Right renal cortex interstitium (tissue), 3 donors: ENCODE measurements at places on chromosomes 13 and 19. TPM values are rescaled to one million over a fixed set of nuclear protein-coding genes. Genes with fewer than 3 reads are reported as not detected.
A peak's percentile ranks its signal among the peaks of the same experiment; 100 is the strongest.

GRCh38 chr19:46471116-46471733 lies at the start of gene PNMA8A:
Gene PNMA8A, minus strand, starts transcription at chr19:46471563. Its CDS starts 528 bp downstream, at chr19:46471035.
- DNase-seq = peak; percentile 89

GRCh38 chr19:11422163-11423065 lies 3.3 kb upstream of the RGL3 start:
- no peak for DNase-seq

GRCh38 chr13:46546084-46546768 lies 6.7 kb upstream of the LRCH1 start:
- DNase-seq = no peak

DNA sequence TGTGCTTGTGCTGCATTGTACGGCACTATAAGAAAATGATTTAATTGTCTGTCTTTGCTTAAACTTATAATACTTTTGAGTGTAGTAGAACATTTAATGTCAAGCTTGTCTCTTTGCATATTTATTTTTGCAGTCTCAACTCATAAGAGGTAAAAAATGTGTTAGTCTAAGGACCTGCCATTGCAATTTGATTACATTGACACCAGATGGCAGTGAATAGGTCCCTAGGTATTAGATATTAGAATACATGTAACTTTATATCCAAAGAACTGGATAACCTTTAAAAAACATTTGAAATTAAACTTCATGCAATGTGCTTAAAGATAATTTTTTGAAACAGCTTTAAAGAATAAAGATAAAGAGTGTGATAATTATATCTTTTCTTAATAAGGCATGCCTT lies 1421.3 kb downstream of the OLFM4 start:
- DNase-seq = no peak

DNA sequence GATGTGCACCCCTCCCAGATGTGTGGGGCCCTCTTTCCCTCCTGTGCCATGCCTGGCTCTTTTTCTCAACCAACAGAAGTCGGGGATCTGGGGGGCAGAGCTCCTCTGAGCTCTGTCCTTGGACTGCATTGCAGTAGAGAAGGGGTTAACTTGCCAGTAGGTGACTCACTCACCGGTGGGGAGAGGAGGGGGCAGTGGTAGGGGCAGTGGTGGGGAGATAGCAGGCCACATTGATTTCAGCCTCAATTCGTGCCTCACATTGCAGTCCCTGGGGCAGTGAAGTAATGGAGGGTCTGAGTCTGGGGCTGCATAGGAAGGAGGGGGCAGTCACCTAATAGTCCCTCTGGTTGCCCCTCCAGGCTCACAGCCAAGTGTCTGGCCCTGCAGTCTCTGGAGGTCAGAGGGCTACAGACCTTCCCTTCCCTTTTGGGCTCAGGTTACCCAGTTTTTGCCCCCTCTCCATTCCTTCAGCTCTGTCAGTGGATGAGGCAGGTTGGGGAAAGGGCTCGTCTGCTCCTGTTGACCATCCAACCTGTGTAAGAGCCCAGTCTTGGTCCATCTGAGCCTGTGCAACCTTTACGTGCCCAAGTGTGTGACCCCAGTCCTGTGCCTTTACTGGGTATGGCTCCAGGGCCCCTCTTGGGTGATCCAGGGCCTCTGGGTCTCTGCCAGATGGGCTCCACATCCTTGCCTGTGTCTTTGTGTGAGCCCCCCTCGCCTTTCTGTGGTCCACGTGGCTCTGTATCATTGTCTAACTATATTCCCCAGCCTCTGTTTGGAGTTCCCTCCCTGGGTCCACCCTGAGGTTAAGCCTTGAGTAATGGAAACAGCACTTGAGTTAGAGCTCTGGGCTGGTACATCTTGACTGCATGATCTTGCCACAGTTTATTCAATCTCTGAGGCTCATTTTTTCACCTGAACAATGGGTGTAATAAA lies 13.0 kb downstream of the CIC start:
- DNase-seq = no peak

DNA sequence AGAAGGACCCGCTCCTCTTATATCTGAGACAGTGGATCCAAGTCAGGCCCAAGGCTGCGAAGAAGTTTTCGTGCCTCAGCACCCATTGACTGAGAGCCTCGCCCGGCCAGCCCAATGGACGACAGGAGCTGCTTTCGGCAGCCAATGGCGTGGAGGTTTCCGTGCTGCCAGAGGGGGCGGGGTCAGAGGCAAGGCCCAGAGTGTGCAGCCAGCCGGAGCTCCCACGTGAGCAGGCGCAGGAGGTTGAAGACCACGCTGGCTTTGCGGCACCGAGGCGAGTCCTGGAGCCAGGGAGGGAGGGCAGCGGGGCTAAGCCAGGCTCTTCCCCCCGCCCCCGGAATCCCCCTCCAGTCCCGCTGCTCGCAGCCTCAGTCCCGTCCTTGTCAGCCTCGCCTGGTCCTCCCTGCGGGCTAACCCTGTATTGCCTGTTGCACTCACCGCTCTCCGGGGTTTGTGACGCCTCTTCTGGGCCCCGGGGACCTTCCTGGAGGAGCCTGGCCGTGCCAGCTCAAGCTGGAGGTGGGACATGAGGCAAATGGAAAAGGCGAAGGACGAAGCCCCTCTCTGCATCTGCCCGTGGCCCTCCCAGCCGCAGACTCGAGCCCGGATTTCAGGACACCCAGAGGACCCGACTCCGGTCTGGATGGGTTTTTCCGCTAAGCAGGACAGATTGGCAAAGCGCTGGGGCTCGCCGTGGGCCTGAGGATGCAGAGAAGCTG lies 1.5 kb downstream of the IFNL4 start:
- no peak for DNase-seq

GRCh38 chr13:85582890-85583289 lies 216.3 kb downstream of the SLITRK6 start:
- no peak for DNase-seq

DNA sequence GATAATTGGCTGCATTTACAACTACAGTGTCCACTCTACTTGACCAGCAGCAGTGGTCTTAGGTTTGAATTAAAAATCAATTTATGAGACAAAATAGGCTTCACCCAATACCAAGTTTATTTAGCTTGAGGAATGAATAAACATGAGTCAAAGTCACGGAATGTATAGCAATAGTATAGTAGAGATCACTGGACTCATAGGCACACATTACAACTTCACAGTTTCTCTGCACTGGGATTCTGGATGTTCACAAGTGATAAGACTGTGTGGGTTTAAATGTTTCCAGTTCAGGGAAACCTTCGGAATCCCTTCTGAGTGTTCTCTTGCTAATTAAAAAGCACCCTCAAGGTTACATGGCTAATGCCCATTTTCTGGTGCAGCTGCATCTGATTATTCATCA lies 1064.9 kb downstream of the SLITRK5 start:
- no peak for DNase-seq

- no peak for DNase-seq
Observed at GRCh38 chr13:33958964-33959363, 141.0 kb downstream of the RFC3 start.

DNA sequence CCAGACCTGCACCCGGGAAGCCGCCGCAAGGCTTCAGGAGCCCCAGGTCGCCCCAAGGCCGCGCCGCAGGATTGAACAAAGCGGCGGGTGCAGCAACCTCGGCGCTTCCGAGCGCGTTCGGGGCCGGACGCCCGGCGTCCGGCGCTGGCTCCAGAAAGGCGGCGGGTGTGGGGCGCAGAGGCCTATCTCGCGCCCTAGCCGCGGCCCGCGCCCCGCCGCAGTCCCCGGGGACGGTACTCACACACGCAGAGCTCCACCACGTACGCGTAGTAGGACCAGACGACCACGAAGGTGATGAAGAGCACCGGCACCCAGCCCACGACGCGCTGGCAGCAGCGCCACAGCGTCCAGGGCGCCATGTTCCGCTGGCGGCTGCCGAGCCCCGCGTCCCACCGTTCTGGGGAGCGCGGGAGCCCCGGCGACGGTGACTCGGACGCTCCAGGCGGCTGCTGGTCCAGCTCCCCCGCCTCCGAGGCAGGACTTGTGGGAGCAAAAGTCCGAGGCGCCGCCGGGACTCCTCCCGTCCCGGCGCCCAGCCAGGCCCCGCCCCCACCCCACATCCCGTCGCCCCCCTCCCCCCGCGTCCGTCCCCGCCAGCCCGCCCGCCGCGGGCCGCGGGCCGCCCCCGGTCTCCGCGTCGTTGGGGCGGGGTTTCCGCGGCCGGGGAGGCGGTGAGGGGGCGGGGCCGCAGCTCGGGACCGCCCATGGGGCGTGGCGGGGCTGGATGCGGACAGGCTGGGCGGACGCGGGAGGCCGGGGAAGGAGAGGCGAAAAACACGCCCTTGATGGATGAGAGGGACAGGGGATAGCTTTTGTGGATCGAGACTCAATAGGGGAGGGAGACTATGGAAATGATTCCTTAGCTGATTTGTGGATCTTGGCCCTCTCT lies at the start of gene ZDHHC20:
ZDHHC20 (minus strand) TSS at position 491 of the 889 bp plus-strand sequence; CDS start at position 359, 132 bp downstream.
- no peak for DNase-seq

- no peak for DNase-seq
Observed at GRCh38 chr19:2371656-2372055, 11.6 kb downstream of the TMPRSS9 start.

DNA sequence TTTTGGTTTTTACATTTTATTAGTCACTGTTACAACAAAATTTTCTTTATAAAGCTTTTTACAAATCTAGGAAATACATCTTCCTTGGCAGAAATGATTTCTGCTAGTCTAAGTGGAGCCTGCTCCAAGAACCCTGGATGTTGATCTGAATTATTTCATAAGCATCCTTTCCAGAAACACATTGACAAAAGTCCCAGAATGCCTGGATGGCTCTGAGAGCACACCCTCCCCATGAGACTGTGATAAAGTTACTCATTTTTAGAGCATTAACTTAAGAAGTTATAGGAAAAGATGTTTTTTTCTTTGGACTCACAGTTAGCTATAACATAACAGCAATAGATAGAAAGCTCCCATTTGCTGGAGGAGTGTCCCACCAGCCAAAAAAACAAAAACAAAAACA lies 559.6 kb upstream of the SPRY2 start:
- no peak for DNase-seq

DNA sequence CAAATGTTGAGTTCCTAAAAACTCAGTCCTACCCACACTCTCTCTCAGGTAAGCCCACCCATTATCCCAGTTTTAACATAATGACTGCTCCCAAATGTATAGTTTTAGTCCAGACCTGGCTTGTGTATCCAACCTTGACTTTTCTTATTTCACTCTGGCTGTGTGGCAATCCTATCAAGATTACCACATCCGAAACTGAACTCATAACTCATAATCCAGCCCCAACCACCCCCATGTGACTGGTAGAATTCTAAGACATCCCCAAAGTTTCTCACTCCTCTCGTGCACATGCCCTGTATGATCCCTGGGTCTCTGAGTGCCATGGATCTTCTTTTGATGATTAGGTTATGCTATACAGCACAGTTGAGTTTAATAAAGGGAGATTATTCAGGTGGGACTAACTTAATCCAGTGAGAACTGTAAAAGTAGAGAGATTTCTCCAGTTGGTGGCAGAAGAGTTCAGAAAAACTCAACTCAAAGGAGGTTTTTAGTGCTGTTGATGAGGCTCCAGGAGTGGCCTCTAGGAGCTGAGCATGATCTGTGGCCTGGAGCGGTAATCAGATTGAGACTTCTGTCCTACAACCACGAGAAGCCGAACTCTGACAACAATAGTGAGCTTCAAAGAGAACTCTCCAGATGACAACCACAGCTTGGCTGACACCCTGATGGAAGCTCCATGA lies 413.4 kb downstream of the ZNF536 start:
- DNase-seq = no peak

DNA sequence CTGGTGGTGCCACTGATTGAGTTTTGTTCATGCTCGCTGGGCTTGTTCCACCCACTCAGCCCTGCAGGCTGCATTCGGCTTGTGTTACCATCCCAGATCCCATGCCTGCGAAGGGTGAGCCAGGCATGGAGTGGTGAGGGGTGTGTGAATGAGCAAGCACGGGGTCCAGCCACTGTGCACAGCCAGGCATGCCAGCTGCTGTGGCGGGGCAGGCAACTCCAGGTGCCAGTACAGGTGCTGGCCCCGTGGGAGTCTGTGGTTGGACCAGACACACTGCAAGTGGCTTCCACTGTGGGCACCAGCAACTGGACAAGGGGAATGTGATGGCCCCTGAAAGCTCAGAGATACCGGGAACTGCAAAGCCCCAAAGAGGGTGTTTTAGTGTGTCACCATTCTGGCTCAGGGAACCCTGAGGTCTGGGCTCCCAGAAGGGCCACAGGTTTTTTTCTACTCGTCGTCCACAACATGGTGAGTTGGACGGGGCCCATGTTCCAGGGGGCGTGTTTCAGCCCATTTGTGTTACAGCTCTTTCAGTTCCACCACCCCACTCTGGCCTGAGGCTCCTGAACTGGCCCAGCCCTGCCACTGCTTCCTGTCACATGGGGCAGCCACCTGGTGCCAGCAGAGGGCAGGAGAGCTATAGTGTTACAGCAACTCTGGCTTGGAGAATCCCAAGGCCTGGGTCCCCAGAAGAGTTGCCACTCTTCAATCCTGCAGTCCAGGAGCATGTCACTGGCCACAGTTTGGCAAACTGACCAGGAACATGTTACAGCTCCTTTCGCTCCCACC lies 217.0 kb upstream of the OBI1 start:
- no peak for DNase-seq

DNA sequence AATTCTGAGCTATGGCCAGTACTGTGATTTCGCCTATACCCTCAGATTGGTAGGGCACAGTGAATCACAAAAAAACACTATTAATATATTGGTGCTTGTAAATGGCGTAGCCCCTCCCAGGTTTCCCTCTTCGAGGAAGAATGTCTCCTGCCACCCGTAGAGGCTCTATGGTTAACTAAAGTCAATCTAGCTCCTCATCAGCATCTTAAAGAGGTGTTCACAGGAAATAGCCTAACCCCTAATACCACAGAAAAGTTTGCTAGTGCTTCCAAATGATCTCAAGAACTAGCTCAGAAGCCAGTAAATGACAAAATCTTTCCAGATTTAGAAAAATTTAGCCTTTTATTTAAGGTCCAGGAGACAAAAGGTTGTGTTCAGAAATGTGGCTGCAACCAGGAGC lies 56.3 kb upstream of the DCT start:
- no peak for DNase-seq

DNA sequence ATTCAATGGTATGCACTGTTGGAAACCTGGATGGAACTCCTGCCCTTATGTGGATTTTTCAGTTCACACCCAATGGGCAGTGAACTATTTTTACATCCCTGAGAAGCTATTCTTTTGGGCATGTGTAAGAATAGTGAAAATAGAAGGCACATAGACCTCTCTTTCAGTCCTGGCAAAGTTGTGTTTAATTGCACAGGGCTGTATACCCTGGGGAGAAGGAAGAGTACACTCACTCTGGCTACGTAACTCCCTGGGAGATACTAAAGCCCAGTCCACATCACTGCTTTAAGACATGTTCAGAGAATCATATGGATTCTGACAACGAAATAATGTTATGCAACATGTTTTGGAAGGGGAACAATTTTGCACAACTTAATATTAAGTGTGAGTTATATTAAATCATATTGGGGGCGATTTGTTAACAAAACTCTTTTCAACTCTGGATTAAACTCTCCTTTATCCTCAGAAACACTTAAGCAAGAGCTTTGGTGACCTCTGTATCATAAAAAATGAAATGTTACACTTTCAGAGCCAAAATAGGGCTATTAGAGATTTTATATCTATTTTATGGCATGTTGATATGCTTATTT lies 166.1 kb downstream of the DCT start:
- DNase-seq = no peak

Gene SEMA6B
- polyA plus RNA-seq = 2.7 TPM

Gene CFAP97D2
- polyA plus RNA-seq = 9.5 TPM

Gene SIGLEC11
- 3.9 TPM for polyA plus RNA-seq

Gene RNF17
- polyA plus RNA-seq = not detected

Gene MAST1
- 0.99 TPM for polyA plus RNA-seq

Gene JAK3
- polyA plus RNA-seq = 2.2 TPM

Gene ZNF473
- 15.1 TPM for polyA plus RNA-seq

Gene TEX101
- not detected for polyA plus RNA-seq

Gene PGLYRP2
- polyA plus RNA-seq = not detected

Gene DIRAS1
- polyA plus RNA-seq = 3.7 TPM

Gene RFX2
- 5.8 TPM for polyA plus RNA-seq

Gene SPRED3
- 1.1 TPM for polyA plus RNA-seq

Gene ZSCAN5C
- not detected for polyA plus RNA-seq

Gene ELSPBP1
- not detected for polyA plus RNA-seq
